Type B pancreatic cell (in vitro differentiated cells): ENCODE measurements at places on chromosomes 5 and 9.

GRCh38 chr9:98977246-98977714 lies 33.6 kb downstream of the COL15A1 start:
- DNase-seq: no peak

GRCh38 chr5:176527246-176528222 lies 9.7 kb downstream of the RNF44 start:
- no peak for DNase-seq

- DNase-seq: no peak
Measured at GRCh38 chr5:4411664-4412063, 728.5 kb upstream of the ADAMTS16 start.

GRCh38 chr5:75239681-75240080 lies 3.0 kb upstream of the ANKRD31 start:
- DNase-seq: no peak

DNA sequence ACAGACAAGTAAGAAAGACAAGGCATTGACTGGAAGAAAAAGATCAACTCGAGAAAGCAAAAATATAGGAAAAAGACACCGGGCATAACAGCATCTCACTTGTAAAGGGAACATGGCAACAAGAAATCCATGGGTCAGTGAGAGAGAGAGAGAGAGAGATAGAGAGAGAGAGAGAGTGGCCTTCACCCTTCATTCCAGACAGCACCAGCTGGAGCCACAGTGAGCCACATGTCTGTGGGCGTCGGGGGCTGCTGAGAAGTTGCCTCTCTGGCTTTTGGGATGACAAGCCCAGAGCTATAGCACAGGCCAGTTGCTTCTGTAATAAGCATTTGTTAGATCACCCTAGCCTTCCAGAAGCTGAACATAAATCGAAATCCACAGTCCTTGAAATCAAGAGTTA lies 20.3 kb upstream of the ENC1 start:
- DNase-seq: no peak

GRCh38 chr5:143404416-143405062 lies 1.1 kb upstream of the NR3C1 start:
- DNase-seq: peak; percentile 72

- DNase-seq: no peak
Measured at GRCh38 chr5:84292788-84293653, 91.7 kb downstream of the EDIL3 start.

DNA sequence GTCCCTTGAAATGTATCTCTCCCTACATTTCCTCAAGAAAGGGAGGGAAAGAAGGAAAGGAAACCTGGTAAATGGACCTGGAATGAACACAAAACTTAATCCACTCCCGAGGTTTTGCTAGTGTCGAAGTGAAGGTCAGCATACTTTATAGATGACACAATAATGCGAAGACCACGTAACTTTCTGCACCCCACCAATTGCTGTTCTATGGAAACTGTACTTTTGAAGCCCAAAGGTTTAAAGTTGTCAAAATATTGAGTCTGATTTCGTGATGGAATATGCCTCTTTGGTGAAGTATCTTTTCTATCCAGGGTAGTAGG lies 103.7 kb downstream of the SNCAIP start:
- no peak for DNase-seq

DNA sequence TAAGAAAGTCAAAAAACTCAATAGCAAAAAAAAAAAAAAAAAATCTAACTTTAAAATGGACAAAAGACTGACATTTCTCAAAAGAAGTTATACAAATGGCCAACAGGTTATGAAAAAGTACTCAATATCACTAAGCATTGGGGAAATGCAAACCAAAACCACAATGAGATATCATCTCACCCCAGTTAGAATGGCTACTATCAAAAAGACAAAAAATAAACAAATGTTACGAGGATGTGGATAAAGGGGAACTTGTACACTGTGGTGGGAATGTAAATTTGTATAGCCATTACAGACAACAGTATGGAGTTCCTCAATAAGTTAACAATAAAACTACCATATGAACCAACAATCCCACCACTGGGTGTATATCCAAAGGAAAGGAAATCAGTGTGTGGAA lies 37.2 kb downstream of the ENC1 start:
- DNase-seq: no peak

- DNase-seq: no peak
Measured at GRCh38 chr5:12399868-12400267, 495.6 kb upstream of the CTNND2 start.

GRCh38 chr5:110925916-110926315 lies 145.6 kb upstream of the TSLP start:
- DNase-seq: no peak

DNA sequence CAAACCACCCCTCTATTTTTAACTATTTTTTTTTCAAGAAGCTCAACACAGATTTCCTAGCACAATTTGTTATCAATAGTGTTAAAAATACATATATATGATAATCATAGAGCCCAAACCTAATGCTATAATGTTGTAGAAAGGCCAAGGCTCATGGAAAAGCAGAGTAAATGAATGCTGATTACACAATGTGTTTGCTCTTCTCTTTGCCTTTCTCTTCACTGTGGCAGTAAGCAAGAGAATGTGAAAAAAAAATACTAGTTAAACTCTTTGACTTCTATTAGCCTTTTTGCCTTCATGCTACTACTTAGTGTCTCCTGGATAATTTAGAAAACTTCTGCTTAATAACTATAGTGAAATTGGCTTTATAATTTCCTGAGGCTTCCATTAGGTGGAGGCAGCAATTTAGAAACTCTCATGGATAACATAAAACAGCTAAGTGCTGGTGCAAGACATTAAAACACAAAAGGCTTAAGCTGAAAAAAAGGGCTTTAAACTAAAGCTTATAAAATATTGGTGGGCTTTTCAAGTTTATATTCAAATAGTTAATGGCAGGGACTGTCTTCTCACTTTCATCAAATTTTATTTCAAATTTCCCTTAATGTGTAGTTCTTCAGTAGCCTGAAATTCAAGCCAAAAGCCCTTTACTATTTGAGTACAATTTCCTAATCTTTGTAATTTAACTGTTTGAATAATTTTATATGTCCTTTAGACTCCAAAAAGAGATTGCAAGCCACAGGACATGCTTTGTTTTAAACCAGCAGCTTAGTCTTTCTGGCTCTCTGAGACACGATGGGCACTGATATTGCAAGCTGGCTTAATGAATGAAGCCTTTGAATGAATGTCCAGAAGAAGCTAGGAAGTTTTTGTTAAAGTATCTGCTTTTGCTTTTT lies 2031.8 kb upstream of the CDH6 start:
- DNase-seq: no peak

DNA sequence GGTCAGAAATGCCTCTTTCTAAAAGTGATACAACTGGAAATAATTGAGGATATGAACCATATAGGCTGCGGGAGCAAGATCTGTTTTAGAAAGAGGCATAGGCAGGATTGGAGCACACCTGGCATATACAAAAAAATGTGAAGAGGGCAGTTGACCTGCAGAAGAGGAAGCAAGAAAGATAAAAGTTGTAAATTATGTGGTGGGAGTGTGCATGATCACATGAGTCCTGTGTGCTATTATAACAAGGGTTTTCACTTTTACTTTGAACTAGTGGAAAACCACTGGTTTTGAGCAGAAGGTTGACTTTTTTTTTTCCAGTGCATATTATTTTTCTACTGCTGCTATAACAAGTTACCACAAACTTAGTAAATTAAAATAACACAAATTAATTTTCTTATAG lies 489.3 kb downstream of the ANXA1 start:
- DNase-seq: no peak

- DNase-seq: no peak
Measured at GRCh38 chr5:150258130-150258529, 31.4 kb downstream of the CAMK2A start.

GRCh38 chr9:72871685-72872084 lies 81.2 kb downstream of the ALDH1A1 start:
- DNase-seq: no peak

DNA sequence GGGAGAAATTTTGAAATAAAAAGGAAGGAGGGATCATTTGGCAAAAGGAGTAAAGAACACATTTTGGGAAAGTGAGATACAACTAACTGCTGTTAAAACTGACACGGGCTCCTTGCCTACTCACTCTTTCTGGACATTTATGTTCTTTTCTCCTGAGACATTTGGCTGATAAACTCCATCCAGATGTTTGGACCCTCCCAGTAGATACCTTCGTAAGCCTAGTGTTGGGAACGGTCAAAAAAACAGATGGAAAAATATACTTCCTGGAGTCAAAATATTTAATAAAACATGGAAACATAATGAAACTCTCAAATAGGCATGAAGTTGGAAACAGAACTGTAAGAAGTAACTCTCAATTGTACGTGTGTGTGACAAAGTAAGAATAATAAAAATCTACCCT lies 360.1 kb upstream of the RIOK2 start:
- DNase-seq: no peak

GRCh38 chr5:59789197-59789596 lies 104.3 kb downstream of the PDE4D start:
- no peak for DNase-seq

GRCh38 chr9:108411632-108412031 lies 444.2 kb downstream of the ACTL7B start:
- no peak for DNase-seq

DNA sequence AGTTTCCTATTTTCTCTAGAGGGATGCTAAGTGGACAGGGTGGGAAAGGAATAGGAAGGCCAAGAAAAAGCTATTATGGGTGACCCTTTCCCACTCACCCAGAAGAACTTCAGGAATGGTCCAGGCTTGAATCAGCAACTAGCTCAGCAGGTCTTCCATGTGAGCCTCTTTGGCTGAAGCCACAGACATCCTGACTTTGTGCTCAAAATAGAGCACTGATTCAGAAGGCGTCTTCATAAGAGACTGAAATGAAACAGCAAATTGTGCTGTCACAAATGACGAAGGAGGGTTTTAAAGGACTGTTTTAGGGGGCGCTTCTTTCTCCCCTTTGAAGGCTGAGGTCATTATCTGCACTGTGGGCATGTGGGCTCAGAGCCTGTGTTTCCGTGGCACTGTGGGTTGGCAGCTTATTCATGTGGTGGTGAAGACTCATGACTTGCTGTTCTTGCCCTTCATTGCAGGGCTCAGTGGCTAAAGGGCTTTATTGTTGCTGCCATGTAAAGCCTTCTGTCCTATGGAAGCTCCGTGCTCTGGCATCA lies 65.8 kb upstream of the NFIL3 start:
- no peak for DNase-seq

GRCh38 chr9:95580812-95581761 lies 64.3 kb upstream of the PTCH1 start:
- no peak for DNase-seq

DNA sequence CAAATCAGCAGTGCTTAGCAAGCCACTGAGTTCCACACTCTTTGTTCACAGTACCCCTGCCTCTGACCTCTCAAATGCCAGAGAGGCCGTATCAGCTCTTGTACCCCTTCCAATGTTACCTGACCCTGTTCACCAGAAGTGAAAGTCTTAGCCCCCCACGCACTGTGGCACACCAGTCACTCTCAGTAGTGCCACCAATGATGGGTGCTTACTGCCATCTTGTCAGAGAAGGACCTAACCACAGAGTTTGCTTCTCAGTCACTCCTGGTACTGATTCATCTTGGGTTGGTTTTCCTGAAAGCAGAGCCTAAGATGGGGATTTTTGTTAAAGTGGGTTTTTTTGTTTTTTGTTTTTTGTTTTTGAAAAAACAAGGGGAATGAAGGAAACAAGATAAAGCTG lies 28.8 kb upstream of the PANK3 start:
- no peak for DNase-seq

GRCh38 chr5:57931807-57932206 lies 449.2 kb upstream of the ACTBL2 start:
- no peak for DNase-seq

DNA sequence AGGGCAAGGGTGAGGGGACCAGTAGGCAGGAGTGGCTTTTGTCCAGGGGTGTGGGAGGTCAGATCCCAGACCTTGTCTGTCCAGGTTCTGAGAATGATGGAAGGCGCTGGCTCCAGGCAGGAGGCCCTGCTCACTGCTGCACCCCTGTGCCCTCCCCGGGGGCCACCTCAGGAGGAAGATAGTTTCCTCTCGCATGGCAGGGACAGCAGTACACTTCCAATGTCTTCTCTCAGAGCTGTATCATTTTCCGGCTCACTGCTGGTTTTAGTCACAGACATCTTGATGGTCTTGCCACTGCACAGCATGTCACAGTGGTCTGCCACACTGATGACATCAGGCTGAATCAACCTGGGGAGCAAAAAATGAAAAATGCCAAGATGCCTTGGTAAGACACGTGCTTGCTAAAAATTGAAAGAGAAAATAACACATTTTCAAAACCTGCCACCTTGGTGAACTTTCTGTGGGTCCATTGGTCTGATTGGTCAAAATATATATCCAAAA lies 3.3 kb upstream of the SLC6A3 start:
- DNase-seq: peak; percentile 42

DNA sequence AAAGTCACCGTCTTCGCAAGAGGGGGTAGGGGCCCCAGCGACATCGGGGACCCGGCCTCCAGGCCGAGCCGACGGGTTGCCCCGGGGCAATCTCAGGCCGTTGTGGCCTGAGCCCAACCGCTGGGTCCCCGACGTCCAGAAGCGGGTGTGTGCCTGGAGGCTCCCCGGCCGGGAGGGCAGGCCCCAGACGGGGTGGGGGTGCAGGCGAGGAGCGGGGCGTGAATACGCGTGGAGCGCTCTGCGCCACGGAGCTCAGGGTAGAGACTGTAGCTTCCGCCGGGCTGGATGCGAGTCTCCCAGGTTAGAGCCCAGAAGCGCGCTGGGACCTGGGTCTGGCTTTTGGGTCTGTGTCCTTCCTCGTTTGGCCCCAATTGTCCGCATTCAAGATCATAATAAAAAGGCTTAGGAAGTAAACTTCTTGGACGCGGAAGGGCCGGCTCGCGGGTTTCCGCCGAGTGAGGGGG lies 3.5 kb downstream of the BARX1 start:
- DNase-seq: no peak

DNA sequence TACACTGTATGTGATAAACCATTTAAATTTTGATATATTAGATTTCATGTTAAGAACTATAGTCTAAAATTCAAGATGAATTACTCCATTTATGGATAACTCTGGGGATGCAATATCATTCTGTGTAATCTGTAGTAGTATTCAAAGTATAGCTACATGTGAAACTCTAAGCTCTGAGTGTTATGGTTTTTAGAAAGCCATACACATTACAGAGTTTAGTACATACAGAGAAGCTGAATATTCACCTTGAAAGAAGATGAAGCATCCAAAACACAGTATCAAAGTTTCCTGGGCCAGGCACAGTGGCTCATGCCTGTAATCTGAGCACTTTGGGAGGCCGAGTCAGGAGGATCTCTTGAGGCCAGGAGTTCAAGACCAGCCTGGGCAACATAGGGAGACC lies 25.0 kb downstream of the ABHD17B start:
- DNase-seq: no peak

DNA sequence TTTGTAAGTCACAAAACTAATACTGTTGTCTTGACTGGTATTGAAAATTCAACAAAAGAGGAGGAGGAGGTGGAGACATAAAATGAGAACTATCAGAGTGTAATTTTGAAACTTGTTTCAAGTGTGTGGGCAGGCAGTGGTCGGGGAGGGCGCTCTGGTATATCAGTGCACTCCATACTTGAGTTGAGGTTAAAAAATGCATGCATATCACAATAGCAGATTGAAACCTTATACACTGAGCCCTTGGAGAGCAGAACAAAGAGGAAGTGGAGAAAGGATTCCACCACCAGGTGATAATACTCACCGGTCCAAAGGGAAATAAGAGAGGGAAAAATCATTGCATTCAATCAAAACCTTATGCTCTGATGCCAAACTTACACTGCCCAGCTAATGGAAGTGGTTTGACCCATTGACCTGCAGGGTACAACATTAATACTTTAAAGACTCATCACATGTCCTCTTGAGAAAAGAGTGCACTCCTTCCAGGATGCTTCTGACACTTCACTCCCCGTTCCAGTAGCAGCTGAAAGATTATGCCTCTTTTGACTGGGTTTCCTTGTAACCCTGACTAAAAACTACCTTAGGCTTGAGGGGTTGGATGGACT lies 79.5 kb upstream of the FAM169A start:
- DNase-seq: no peak

GRCh38 chr5:116032094-116032517 lies at the start of gene ARL14EPL:
ARL14EPL (plus strand) TSS chr5:116032472; CDS start chr5:116051466, 18,994 bp downstream.
- no peak for DNase-seq
